ENCODE measurements at places on chromosomes 3 and 15.
A peak's percentile ranks its signal among the peaks of the same experiment; 100 is the strongest.

GRCh38 chr3:107450254-107450893, 72.4 kb upstream of the BBX start:
- no peak for DNase-seq

- DNase-seq = no peak
These were observed 11.7 kb downstream of the DLG1 start for GRCh38 chr3:197286678-197287077.

GRCh38 chr3:138394156-138394555, 40.3 kb upstream of the ESYT3 start:
- no peak for DNase-seq

DNA sequence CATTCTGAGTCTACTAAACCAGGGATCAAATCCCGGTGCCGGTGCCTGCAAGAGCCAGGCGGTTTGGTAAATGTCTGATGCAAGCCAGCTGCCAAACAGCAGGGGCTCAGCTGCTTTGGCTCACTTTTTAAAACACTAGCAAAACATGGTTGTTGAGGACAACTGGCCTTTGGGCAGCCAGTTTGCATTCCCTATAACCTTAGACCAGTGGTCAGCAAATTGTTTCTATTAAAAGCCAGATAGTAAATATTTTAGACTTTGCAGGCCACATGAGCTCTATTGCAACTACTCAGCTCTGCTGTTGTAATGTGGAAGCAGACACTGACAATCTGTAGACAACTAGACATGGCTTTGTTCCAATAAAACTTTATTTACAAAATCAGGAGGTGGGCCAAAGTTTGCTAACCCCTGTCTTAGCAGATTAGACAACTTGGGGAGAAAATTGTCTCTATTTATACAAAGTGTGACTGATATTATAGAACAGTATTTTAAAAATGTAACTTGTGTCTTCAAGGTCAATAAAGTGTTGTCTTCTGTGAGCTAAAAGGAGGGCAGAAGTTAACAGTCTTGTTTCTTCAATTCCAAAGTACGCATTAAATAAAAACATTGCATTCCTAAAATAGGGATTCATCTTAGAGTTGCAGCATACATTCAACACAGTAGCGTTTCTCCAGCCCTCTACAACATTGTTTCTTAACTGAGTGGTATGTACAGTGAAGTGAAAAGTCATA, 67.6 kb downstream of the SSUH2 start:
- no peak for DNase-seq

DNA sequence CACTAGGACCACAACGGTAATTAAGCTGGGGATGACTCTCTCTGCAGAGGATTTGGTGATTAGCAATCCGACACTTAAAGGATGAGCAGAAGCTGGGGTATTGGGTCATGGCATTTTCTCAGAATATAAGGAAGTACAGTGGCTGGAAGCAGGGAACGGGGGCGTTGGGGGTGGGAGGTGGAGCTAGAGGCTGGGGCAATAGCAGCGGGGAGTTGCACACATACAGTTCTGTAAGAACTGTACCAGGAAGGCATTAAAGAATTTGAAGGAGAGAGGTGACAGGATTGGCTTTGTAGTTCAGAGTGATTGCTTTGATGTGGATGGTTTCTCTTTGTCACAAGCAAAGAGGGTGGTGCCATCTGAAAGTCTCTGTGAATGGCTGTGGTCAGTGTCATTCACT, 28.2 kb downstream of the PSMD6 start:
- no peak for DNase-seq

GRCh38 chr3:12579905-12580304, 23.0 kb downstream of the MKRN2 start:
- DNase-seq = no peak

DNA sequence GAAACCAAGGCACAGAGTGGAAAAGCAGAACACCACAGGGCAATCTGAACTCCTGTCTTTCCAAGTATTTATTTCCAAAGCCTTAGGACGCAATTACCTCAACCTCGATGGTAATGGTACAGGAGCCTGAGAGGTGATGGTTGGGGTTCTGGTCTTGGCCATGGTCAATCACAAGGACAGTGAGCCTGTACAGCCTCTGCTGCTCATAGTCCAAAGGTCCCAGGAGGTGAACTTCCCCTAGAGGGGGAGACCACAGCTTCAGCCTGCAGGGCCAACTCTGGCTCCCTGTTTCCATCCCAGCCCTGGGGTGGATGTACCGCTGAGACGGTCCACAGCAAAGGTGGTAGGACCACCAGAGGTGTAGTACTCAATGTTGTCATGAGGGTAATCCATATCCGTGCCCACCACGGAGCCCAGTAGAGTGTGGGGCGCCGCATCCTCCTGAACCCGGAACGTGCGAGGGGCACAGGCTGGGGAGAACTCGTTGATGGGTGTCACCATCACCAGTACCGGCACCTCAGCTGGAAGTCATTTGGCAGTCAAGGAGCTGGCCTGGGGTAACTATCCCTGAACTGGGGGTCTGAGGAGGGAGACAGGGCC, 6.1 kb downstream of the CDHR4 start:
- no peak for DNase-seq

DNA sequence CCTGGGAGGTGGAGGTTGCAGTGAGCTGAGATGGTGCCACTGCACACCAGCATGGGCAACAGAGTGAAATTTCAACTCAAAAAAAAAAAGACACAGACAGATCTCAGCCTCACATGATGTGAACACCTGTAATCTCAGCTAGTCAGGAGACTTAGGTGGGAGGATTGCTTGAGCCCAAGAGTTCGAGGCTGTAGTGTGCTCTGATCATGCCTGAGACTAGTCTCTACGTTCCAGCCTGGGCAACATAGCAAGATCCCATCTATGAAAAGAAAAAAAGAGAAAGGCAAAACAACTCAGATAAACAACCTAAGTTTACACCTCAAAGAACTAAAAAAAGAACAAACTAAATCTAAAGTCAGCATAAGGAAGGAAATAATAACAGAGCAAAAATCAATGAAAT, 11.0 kb downstream of the SCAPER start:
- DNase-seq = no peak

DNA sequence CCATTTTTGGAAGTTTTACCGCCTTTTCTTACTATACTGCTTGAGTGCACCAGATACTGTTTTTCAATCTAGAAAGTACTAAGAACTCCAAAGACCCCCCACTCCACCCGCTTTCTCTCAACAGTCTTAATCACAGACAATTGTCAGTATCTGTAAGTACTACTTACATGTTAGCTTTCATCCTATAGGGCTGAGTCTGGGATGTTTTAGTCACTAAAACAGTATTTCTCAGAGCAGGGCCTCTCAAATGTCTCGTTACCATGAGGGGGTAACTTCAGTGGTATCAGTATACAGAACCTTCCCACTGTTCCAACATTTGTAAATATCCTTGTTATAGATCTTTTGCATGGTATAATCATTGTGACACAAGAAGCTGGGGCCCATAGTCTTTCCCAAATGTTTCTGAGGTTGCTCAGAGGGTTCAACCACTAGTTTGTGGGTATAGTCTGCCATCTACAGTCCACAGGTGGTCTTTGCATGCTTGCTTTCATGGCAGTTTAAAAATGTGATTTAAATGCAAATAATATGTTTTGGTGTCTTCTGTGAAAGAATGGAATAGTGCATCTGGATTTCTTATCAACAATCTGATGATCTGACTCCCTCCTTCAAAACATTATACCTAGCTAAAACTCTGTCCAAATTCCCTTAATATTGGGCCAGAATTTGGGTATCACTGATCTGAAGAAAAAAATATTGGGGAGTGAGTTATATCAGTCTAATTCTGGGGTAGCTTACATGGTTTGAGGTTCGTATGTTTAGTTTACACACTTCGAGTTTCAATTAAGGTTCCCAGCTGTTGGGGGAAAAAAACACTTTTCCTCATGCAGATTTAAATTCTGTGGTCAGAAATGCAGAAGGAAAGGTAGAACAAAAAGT, 18.0 kb upstream of the DNAJC13 start:
- no peak for DNase-seq

GRCh38 chr3:45730409-45731154, 41.4 kb downstream of the SACM1L start:
- DNase-seq = no peak

DNA sequence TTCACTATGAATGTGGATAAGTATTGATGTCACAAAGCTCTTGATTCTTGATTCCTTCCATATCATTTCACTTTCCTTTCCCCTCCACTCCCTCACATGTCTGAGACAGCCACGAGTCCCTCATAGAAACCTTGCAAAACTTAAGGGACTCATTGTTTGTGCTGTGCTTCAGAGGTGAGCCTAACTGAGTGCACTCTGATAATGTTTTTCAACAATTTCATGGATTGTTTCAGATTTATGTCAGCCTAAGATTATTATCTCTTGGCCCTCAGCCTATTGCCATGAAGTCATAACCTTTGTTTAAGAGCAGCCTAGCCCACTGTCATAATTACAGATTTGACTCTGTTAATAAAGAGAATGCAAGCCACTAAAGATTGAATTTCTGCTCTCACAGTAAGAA, 363.6 kb downstream of the MECOM start:
- DNase-seq = no peak

DNA sequence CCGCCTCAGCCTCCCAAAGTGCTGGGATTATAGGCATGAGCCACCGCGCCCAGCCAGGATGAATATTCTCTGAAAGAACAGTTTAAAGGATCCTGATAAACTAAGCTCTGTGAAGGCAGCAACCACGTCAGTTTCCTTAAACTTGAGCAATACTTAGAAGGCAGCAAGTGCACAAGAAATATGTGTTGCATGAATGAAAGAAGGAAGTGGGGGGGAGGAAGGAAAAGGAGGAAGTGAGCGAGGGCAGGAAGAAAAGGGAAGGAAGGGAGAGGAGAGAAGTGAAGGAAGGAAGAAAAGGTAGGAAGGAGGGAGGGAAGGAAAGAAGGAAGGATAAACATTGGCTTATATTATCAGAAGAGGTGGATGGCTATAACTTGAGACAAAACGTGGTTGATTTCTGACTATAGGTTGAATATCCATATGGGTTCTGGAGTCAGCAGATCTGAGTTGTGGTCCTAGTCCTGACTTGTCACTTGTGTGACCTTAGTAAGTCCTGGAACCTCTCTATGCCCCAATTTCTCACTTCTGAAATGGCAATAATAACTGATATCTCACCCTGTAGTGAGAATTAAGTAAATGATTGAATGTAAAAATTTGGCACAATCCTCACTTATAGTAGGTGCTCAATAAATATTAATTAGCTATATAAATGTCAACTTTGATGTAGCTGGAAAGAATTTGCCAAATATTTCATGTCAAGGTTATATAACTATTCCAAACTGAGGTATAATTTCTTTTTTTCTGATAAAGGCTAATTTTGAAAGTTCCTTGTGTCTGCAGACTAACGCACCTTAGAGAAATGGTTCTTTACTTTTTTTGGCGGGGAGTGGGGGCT, 12.0 kb upstream of the SEMA4B start:
- DNase-seq = no peak

GRCh38 chr3:122691195-122691594, 10.6 kb downstream of the PARP14 start:
- no peak for DNase-seq

- DNase-seq = no peak
These were observed 388.0 kb downstream of the ZBTB20 start for GRCh38 chr3:114758831-114759699.

- DNase-seq = no peak
These were observed 401.5 kb downstream of the ZBTB20 start for GRCh38 chr3:114745322-114746240.

- DNase-seq = no peak
These were observed 136.0 kb downstream of the CD47 start for GRCh38 chr3:107954845-107955244.

- DNase-seq = no peak
These were observed 47.5 kb downstream of the CFAP92 start for GRCh38 chr3:128946411-128946810.

GRCh38 chr3:39015418-39015817, 36.3 kb downstream of the SCN11A start:
- no peak for DNase-seq

- no peak for DNase-seq
These were observed 11.4 kb upstream of the PRR20G start for GRCh38 chr3:127299276-127299675.

- no peak for DNase-seq
These were observed 1.1 kb upstream of the ZNF639 start for GRCh38 chr3:179321668-179322285.

DNA sequence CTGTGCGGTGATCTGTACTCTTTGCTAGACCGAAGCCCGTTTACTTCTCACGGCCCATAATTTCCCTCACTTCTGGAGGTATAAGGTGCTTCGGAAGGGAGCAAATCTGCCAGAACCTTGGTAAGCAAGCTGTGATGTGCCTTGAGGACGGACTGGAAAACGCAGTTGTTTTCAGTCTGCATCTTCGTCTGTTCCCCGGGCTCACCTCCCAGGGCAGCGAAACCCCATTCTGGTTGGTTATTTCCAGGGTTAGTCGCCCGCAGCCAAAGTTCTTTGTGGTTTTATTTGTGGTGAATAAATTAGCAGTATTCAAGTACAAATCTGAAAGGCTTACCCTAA, 401 bp downstream of the RAMAC start:
- peak; percentile 7 for DNase-seq

DNA sequence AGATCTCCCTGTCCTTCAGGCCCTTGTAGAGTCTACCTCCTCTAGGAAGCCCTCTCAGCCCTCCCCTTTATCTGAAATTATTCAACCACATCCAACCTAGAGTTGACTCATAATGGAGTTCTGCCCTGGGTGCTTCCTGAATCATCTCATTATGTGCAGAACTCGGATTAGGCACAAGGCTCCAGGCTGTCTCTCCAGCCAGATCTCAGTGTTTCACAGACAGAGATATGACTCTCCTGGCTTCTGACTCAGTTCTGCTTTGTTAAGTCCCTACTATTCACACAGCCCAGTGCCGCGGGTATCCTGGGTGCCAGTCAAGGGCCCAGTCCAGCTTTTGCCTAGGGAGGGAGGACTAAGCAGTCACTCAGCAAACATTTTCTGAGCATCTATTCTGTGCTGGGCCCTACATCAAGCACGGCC, 9.3 kb downstream of the STRA6 start:
- DNase-seq = no peak

GRCh38 chr3:151276687-151277042, 1.7 kb downstream of the P2RY14 start:
- no peak for DNase-seq

GRCh38 chr3:42133500-42134298, 42.5 kb downstream of the TRAK1 start:
- no peak for DNase-seq

- no peak for DNase-seq
These were observed 34.9 kb downstream of the IDH2 start for GRCh38 chr15:90067181-90067952.

DNA sequence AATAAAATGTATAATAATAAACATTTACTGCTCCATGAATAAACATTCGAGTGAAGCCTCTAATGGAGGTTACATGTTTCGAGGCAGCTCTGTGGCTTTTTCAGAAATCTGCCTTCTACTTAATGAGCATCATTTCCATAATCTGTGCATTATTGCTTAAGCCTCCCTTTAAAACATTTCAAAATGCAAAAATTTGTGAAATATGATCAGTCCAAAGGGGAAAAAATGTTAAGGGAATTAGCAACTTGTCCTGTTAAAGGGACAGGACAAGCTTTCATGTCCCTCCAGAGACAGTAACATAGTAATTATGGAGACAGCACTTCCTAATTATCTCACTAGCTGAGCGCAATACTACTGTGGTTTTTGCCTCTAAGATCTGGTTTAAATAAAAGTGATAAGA, 886.6 kb upstream of the CFAP20DC start:
- no peak for DNase-seq

- no peak for DNase-seq
These were observed 36.7 kb upstream of the ADPGK start for GRCh38 chr15:72820278-72820677.

GRCh38 chr3:119939077-119939476, 155.2 kb downstream of the GSK3B start:
- DNase-seq = no peak

Measured in stimulated activated CD4-positive, alpha-beta T cell treated with anti-CD3 and anti-CD28 coated beads, Interleukin-4, amount 100 ng/mL, for 48 hours (primary cell).